Stimulated activated CD8-positive, alpha-beta memory T cell treated with anti-CD3 and anti-CD28 coated beads, Interleukin-15, amount 100 ng/mL, for 1 hour (primary cell): ENCODE measurements at places on chromosomes 3 and 15.

DNA sequence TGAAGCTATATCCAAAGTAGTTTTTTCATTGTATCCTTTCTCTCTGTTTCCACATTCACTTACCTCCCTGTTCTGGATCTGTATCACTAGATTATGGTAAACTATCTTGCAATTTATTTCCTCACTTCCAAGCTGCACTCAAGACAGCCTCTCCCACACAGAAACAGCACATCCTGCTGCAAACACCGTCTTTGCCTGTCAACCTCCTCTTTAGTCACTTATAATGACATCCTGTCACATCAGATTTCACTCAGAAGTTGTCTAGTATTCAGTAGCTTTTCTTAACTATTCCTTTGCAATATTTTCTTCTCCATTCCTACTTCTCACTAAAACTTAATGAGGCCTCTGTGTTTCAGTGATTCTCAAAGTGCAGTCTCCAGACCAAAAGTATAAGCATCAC is 490.8 kb downstream of the IGSF11 start:
- DNase-seq = no peak

- no peak for DNase-seq
Observed at GRCh38 chr3:123733341-123733740, 148.5 kb upstream of the HACD2 start.

DNA sequence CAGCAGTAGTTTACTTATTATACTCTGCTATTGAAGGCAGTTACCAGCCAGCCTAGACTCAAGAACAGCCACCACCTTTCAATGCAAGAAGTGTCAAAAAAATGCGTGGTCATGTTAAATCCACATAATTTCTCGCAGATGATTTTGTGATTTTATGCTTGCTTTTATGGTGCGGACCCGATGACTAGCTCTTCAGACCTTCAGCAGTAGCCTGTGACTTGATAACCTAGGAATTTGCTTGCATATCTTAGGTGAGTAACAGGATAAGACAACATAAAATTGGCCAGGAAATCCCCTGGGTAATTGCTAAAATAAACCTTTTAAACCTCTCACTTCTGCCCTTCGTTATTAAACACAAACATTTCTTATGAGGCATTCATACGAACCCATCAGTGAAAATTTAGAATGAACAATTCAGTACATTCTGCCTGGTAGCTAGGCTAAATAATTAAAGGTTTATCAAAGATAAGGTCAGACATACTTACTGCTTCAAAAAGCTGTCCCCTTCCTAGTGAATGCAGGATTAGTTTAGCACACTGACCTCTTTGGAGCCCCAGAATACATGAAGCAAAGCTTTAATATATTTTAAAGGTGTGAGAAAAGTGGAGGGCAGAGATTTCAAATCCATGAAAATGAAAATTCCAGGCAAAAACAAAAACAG is 798.8 kb downstream of the OTOL1 start:
- DNase-seq = no peak

- no peak for DNase-seq
Observed at GRCh38 chr15:31062310-31062847, 39.1 kb downstream of the TRPM1 start.
